ENCODE measurements at places on chromosomes 13 and 19.

DNA sequence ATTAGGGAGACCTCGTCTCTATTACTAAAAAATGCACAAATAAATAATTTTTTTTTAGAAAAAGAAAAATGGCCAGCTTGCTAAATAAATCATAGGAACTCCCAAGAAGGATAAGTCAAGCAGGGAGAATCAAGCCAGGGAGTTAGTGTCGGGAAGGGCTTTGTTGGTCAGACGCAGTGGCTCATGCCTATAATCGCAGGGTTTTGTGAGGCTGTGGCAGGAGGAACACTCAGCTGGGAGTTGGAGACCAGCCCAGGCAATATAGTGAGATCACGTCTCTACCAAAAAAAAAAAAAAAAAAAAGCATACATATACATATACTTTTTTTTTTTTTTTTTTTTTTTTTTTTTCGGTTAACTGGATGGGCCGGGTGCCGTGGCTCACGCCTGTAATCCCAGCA lies 9.0 kb downstream of the NACC1 start:
- DNase-seq: peak; percentile 38

DNA sequence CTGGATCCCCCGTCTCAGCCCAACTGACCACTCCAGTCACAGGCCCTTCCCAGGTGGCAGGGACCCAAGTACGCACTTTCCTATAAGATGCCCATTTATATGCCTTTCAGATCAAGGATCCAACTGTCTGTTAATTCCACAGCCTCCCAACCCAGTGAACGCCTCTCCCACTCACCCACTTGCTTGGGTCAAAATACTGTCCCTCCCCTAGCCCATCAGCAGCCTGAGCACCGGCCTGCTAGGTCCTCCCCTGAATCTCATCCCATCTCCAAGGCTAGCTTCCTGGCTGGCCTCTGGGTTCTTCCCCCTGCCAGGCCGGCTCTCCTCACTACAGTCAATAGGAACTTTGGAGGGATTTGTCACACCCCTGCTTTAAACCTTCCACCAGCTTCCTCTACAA lies 1.9 kb downstream of the UBE2S start:
- no peak for DNase-seq

- DNase-seq: peak; percentile 85
Measured at GRCh38 chr19:55605637-55606470, at the start of gene ZNF865. Gene ZNF865, plus strand, starts transcription at chr19:55605647. Its CDS starts 7,972 bp downstream, at chr19:55613619.

- DNase-seq: peak; percentile 22
Measured at GRCh38 chr13:72643311-72643989, 84.0 kb downstream of the MZT1 start.

GRCh38 chr13:37209621-37210580 lies 104.4 kb upstream of the CSNK1A1L start:
- DNase-seq: peak; percentile 47

GRCh38 chr13:41501281-41501680 lies 43.9 kb downstream of the RGCC start:
- no peak for DNase-seq

DNA sequence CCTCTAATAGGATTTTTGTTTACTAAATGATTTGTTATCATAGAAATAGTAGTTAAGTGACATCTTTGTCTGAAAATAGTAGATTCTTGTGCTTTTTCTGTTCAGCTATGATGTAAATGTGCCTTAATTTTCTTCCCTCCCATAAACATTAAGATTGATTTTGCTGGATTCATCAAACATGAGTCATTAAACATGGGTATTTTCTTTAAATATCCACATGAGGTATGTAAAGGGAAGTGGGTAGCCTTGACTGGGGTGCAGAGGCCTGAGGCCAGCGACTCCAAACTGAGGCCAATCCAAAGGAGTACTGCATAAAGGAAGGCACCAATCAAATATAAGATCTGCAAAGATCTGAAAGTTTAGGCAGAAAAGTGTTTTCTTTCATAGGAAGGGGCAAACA lies 3.7 kb downstream of the ZNF136 start:
- peak; percentile 26 for DNase-seq

- DNase-seq: peak; percentile 19
Measured at GRCh38 chr13:101919541-101920181, 467.2 kb downstream of the ITGBL1 start.

DNA sequence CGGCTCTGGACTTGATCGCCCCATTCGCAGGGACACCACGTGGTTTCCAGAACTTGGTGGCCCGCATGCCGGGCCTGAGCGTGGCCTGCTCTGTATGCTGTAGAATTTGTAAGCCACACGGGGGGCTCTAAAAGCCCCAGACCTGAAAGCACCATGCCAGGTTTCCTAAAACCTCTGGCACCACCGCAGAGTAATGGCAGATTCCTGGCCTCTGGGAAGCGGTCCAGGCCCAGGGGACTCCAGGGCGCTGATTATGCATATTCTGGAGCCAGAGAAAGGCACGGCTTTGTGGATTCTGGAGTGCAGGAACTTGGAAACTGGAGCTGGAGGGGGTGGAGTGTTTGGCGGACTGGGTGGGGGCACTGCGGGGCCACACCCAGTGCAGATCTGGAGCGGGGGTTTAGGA lies 3.7 kb downstream of the FTL start:
- DNase-seq: no peak

DNA sequence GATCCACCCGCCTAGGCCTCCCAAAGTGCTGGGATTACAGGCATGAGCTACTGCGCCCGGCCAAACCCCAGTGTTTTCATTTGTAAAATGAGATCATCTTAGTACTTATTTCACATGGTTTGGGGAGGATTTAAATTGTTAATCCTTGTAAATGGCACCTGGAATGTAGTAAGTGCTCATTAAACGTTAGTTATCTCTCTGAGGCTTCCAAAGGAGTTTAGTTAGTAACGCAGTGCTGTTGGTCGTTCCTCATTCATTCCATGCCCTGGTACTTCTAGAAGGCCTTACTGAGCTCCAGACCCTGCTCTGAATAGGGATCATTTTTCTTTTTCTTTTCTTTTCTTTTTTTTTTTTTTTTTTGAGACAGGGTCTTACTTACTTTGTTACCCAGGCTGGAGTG lies 5.2 kb downstream of the CPT1C start:
- DNase-seq: no peak

- DNase-seq: no peak
Measured at GRCh38 chr13:102970542-102970941, 95.7 kb downstream of the SLC10A2 start.

DNA sequence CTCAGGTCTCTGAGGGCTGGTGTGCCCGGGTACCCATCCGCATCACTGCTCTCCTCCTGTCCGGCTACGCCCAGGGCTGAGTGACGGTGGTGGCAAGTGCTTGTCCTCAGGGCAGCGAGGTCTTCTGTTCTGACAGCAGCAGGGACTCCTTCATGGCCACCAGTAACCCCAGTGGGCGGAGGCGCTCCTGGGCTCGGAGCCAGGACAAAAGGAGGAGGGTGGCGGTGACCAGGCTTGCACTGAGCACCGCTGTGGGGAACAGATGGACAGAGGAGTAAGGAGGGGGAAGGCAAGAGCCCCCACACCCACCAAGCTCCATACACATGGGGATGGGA lies 5.8 kb downstream of the CD320 start:
- DNase-seq: no peak

DNA sequence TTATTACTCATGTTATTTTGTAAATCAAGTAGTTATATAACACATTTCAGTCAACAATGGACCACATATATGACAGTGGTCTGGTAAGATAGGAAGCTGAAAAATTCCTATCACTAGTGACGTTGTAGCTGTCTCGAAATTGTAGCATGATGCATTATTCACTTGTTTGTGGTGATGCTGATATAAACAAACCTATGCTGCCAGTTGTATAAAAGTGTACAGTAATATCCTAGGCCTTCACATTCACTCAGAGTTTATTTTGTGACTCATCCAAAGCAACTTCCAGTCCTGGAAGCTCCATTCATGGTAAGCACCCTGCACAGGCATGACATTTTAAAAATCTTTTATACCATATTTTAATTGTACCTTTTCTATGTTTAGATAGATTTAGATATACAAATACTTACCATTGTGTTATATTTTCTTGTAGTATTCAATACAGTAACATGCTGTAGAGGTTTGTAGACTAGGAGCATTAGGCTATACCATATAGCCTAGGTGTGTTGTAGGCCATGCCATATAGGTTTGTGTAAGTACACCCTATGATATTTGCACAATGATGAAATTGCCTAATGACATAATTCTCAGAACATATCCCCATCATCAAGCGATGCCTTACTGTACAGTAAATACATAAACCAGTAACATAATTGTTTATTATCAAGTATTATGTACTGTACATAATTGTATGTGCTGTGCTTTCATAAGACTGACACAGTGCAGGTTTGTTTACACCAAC lies 49.3 kb downstream of the IFT88 start:
- peak; percentile 75 for DNase-seq

GRCh38 chr13:30308548-30308947 lies 1.2 kb upstream of the KATNAL1 start:
- DNase-seq: peak; percentile 25

- no peak for DNase-seq
Measured at GRCh38 chr13:46796129-46796514, 839 bp downstream of the ESD start.

- peak; percentile 35 for DNase-seq
Measured at GRCh38 chr13:51733374-51734298, 70.3 kb downstream of the DHRS12 start.

DNA sequence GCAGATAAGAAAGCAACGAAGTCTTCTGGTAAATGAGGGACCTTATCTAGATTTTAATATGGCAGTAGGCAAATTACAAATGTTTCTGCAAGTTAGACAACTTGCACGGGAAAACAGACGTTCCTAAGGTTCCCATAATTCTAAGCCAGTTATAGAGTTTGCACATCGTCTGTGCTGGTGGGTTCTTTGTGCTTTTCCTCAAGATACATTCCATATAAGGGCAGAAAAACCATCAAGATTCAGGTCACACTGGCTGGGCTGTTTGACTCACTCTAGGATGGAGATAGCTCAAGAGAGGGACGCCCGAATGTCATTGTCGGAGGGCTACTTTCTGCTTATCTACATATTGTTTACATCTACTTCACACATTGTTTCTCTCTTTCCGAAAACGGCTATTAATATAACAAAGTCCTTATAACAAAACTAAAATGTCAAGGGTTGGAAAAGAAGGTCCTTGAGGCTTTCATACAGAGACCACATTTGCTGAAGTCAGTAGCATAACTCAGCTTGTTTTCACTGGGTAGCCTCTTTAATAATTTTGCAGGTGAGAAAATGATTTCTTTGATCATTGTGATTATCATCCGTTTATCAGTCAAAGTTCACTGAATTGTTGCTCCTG lies 44.4 kb downstream of the SOX1 start:
- DNase-seq: no peak

DNA sequence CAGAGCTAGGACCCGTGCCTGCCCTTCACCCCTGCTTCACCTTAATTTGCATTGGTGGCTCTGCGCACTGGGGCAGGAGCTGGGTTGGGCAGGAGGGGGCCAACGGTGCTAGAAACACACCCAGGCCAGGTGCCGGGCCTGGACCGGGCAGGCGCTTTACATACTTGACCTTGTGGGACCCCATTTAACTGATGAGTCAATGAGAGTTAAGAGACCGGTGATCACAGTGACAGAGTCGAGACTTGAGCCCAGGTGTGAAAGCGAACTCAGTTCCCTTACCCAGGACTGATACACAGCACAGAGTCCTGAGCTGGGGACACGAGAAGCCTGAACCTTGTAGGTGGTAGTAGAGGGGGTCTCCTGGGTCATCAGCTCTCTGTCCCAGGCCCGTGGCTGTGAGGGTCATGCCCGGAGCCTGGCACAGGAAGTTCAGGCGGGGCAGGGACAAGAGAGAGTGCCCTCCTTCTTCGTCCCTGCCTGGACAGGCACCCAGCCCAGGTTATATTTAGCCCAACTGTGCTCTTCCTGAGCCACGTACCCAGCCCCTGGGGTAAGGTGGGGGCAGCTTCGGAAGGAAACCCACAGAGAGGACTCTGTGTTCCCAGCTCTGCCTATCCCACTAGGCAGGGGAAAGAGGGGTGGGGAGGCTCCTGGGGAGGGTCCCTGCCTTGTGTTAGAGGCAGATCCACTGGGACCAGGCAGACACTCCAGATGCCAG lies 1.9 kb downstream of the PRX start:
- no peak for DNase-seq

Data from fibroblast of skin of right biceps (primary cell).